ENCODE measurements at places on chromosomes 1 and 21.

- no peak for DNase-seq
Observed at GRCh38 chr21:27423038-27423437, 456.1 kb upstream of the ADAMTS5 start.

GRCh38 chr1:7218210-7218832 lies 433.1 kb downstream of the CAMTA1 start:
- DNase-seq = peak; percentile 77

DNA sequence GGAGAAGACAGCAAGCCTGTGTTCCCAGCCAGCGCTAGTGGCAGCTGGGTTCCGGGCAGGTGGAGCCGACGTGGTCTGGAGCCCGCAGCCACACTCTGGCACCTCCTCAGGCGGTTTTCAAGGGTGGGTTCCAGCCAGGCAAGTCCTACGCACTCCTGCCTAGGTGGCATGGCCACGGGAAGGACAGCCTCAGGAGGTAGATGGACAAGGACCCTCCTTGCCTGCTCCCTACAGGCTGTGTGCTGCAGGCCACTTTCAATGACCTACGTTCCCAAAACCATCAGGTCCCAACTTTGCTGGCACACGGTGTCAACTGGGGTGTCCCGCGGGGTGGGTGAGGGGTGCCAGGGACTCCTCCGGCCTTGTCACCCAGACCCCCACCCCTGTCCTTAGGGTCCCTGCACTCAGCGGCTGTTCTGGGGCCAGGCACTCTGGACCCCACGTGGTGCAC lies 6.7 kb upstream of the PTGER3 start:
- DNase-seq = no peak

DNA sequence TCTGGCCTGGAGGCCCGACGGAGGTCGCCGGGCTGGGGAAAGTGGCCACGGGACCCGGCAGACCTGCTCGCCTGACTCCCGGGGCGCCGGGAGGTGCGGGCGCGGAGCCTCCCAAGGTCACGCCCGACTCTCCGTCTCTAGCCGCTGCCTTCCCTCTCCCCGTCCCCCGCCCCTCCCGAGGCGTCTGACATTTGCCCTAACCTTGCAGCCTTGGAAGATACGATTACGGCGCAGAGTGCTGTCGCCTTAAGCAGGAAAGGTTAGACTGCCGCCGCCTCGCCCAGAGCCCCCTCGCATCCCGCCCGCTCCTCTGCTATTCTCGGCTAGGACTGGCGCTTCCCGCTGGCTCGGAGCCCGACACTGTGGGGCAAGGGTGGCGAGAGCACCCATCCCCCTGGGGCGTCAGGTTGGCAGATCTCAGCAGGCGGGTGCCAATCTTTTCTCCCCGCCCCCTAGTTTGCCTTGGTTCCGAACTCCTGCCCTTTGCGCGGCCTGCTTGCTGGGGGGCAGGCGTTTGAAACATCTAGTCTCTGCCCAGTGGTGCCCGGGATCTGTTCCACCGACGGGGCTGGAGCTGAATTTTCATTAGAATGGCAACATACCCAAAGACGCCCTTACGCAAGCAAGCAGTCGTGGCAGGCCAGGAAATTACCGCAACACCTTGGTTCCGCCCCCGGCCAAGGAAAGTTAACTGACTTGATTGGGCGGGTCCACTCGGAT lies 835 bp downstream of the PGM1 start:
- DNase-seq = peak; percentile 70

DNA sequence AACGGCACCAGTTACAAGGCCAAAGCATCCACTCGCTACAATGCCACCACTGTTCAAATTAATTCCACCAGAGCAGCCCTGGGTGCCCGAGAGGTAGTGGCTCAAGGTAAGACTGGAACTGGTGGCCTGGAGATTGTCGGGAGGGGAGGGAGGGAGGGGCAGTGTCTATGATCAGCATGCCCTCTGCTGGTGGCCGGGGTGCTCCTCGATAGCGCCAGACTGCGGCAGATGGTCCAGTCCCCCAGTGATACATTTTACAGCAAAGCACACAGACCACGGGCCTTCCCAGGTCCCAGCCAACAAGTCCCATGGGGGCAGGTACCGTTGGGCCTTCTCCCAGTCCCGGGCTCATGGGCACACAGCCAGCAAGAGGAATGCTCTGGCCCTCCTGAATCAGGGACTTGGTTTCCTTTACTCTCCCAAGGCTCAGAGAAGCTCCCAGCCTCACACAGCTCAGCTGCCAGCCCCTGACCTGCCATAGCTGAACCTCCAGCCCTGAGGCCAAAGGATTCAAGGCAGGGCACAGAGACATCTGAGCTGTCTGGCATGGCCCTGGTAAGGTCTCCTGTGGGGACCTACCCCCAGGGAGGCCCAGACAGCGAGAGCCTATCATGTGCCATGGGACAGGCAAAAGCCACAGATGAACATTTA lies 15.3 kb downstream of the ACOT7 start:
- DNase-seq = peak; percentile 49

- no peak for DNase-seq
Observed at GRCh38 chr1:198416296-198416695, 124.2 kb downstream of the ATP6V1G3 start.

All from iPS-NIHi11 (cell line).